Activated naive CD4-positive, alpha-beta T cell treated with Interleukin-2 at 50 U/mL for 16 hours (primary cell): ENCODE measurements at places on chromosomes 6 and 20.

GRCh38 chr20:44709797-44710196 lies 5.4 kb upstream of the CCN5 start:
- no peak for DNase-seq

GRCh38 chr6:11802886-11803590 lies 24.4 kb upstream of the ADTRP start:
- DNase-seq = no peak

DNA sequence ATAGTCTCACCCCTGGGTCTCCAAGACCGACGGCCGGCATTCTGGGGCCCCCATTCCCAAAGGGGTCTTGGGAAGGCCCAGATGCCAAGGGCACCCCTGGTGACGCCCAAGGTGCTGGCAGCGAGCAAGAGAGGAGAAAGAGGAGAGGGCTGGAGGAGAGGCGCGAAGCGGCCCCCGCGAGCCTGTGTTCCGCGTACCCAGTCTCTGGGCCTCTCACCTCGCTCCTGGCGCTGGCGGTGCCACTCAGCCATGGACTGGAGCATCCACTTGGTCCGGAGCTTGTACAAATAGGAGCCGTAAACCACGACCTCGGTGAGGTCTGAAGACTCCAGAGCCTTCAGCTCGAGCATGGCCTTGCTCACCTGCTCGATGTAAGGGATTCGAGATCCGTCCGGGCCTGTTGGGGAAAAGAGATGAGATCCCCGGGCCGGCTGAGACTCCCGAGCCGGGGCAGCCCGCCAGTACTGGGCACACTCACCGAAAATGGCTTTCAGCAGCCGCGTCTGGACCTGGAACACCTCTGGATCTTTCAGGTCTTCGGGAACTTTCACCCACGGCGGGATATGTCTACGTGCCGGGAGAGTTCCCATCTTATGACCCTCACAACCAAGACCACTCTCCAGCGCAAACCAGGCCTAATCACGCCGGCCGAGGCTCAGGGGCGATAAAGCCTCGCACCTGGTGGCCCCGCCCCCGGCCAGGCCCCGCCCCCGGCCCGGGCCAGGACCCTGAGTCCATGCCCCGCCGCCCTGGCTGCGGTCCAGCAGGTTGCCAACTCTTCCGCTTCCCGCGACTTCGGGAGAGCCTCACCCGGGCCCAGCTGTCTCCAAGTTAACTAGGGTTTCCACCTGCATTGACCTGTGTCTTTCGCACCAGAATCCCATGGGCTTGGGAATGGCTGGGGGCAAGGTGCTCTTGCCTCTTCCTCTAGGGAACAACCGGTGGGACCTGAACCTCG lies at the start of gene DPPA5:
Gene DPPA5, minus strand, starts transcription at position 641 of the 958 bp plus-strand sequence. Its CDS starts 51 bp downstream, at position 590.
- DNase-seq = no peak

- DNase-seq = no peak
Measured at GRCh38 chr6:155964544-155964943, 508.9 kb upstream of the NOX3 start.
